ENCODE measurements at places on chromosomes 5 and 9. TPM values are rescaled to one million over a fixed set of nuclear protein-coding genes. Genes with fewer than 3 reads are reported as not detected.

GRCh38 chr5:143614831-143615230 lies 197.1 kb upstream of the HMHB1 start:
- no peak for DNase-seq

- no peak for DNase-seq
These were observed 247.9 kb upstream of the VLDLR start for GRCh38 chr9:2373648-2374047.

GRCh38 chr9:38622951-38623350 lies 2.6 kb upstream of the ANKRD18A start:
- DNase-seq = no peak

DNA sequence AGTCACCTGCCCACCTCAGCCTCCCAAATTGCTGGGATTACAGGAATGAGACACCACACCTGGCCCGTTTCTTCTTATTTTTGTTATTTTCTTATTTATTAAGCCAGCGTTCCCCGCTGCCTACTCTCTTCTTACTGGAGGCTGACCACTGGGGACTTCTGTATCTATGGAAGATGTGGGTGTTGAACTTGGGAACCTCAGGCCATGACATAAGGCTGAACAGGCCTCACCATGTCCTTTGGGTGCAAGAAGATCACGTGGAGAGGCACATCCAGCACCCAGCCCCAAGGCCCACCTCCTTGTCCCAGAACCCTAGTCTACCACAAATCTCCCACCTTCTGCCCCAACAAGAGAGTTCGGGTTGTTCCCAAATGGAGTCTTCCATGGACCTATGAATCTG lies 59.4 kb upstream of the NEK6 start:
- no peak for DNase-seq

DNA sequence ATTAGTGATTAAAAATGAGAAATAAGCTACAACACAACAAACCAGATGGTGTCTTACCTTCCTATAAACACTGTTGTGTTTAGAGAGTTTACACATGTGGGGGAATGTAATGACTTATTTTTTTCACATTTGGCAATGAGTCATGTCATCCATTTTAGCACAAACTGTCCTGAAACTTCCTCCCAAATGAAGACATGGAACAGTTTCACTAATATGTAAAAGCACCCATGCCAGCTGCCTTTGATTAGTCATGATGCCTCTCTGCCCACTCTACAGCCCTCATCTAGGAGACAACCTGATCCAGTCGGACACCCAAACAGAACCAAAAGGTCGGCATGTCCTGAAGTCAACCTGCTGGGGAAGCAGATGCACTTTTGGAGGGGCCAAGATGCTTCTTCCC lies 98.2 kb downstream of the SEMA5A start:
- DNase-seq = no peak

The EGR1 gene
- 340 TPM for total RNA-seq

The CYLC2 gene
- total RNA-seq = not detected

The OLFM1 gene
- total RNA-seq = 24.5 TPM

The ADAMTS6 gene
- total RNA-seq = 11.8 TPM

The ARSB gene
- 26.1 TPM for total RNA-seq

GRCh38 chr9:91346644-91347043 lies 15.1 kb downstream of the AUH start:
- DNase-seq = no peak

The CCIN gene
- total RNA-seq = 1.6 TPM

GRCh38 chr9:112050544-112051475 lies 124.3 kb downstream of the SUSD1 start:
- DNase-seq = no peak

DNA sequence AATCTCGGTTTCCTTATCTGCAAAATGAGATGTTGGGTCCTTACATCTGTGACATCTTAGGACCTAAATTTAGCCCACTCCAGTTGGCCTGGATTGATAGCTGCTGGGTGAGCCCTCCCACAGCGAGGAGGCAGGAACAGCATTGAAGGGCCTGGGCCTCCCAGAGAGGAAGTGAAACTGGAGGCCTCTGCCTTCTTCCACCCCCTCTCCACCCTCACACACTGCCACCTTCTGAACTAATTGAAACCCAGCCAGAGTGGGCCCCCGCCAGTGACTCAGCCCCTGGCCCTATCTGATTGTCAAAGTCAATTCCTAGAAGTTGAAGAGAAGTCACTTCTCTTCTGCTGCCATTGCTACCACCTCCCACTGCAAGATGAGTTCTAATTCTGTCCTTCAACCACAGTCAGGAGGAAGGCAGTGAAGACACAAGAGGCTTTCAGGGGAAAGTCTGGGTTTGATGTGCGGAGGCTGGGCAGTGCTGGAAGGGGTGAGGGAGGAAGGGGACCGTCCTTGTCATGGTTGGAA lies 55.2 kb upstream of the NEK6 start:
- no peak for DNase-seq

GRCh38 chr9:82761956-82762355 lies 301.0 kb downstream of the RASEF start:
- DNase-seq = no peak

The RAB14 gene
- total RNA-seq = 32.9 TPM

The TLX3 gene
- total RNA-seq = not detected

DNA sequence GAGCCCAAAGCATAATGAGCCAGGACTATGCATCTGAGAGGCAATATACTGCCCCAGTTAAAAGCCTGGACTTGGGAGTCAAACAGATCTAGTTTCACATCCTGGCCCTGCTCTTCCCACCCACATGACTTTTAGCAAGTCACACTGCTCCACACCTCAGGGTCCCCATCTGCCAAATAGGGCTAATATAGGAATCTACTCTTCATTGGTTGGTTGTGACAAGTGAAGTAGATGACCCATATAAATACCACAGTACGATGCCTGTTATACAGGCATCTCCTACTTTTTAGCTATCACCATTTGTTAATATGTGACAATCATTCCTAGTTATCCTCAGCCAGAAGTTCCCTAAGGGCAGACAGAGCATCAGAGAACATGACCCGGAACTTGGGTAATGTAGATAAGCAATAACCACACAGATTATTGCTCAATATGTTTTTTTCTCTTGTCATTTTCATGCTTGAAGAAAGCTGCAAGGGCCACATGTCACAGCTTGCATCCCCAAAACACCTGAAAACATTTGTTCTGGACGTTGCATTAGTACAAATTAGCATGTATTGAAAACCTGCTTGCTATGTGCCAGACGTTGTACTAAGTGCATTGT lies 20.4 kb downstream of the ADAM19 start:
- DNase-seq = no peak

DNA sequence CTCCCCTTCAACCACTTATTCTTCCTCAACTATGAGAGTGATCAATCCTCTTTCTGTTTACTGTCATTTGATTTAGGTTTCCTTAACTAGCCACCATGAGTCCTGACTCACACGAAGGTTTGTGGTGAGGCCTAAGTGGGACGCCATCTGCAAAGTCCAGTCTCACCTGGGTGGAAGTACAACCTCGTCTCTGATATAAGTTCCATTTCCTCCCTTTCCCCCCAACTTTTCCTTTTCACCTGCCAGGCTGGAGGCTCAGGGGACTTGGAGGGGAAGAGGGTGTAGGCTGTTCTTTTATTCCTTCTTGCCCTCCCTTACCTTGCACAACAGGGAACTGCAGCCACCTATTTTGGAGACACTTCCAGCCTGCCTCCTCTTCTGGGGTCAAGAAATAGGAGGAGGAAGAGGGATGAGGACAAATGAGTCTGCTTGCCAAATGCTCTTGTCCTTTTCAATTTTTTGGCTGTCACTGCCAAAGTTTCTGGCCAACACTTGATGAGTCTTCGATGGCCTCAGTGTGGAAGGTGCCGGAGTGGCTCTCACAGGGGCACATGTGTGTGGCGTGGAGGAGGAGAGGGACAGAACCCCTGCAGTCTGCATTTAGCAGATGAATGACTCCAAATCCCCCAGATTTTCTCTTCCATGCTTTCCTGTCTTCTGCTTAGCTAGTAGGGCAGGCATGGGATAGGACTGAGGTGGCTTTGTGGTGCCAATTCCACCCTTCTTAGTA lies 249.6 kb downstream of the NSG2 start:
- no peak for DNase-seq
